ENCODE measurements at places on chromosomes 12 and 14.

DNA sequence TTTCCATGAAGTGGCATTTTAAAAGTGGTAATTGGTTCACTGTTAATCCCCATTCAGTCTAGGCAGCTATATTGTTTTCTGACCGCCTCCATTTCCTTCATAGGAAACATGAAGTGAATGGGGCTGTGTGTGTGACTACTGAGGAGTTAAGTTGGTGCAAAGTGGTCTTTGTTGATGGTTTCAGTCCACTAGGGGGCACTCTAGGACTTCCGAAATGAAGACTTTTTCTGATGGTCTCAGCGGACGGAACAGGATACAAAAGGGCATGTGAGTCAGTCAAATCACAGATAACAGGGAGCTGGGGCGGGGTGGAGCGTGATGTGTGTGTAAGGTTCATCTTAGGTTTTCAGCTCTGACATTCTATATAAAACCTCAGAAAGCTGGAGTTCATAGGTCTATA, 240.1 kb upstream of the OR4E1 start:
- DNase-seq: peak; percentile 75

DNA sequence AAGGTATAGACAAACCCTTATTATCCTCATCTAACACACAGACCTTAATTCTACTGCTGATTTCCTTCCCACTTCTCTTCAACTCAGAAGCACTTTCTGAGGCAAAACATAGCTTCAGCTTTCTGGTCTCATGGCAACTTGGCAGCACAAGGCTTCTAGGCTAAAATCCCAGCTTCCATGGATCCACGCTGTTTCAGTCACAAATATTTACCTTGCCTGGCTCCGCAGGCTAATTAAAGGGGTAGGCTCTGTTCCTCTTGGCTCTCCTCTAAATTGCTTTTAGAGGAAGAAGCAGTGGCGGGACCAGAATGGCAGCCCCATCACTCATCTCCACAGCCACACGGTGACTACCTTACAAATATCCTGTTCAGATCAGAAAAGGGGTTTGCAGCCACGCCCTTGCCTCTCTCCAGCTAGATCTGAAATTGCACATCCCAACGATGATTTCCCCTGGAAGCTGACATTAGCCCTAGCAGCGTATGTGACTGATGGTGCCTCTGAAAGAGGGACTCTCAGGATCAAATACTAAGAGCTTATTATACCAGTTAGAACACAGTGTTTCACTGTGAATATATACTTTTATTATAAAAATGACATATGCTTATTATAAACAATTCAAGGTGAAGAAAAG, 221.5 kb upstream of the NUDT4 start:
- no peak for DNase-seq

DNA sequence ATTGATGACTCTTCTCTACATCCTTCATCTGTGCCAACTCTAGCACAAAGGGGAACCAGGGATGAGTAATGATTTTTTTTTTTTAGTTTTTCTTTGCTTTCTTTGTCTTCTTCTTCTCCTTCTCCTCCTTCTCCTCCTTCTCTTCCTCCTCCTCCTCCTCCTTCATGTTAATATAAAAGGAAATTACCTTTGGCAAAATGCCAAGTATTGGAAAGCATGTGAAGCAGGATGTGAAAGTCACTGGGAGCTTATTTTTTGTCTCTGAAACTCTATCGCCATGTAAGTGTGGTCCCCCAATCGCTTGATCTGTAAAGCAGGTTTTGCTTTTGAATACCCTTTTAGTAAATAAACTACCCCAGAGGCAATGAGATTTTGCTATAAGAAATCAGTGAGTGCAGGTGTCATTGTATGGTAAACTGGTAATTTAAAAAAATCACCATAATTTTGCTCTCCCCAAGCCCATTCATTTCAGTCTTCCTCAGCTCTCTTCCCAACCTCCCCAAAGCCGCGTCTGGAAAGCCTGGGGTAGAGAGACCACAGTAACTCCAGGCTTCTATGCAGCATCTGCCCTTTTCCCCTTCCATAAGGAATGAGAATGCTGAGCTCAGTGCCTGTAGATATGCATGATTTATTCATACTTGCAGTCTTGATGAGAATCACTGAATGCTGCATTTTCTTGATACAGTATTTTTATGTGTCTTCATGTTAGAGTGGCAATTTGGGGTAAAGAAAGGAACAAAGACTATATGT, 388.7 kb downstream of the TMEM117 start:
- no peak for DNase-seq

DNA sequence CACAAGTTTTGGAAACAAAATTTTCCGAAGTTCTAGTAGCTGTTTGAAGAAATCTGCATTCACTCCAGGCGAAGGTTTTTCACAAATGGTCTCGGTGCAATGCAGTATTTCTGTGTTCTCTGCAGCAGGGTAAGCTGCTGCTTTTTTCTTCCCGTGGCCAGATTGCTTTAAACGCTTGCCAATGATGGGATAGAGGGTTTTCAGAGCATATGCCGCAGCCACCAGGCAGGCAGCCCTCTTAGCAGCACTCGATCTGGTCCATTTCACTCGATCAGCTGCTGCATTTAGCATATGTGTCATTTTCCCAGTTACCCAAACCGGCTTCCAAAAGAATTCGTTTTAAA, 315 bp downstream of the ABCD2 start:
- no peak for DNase-seq

DNA sequence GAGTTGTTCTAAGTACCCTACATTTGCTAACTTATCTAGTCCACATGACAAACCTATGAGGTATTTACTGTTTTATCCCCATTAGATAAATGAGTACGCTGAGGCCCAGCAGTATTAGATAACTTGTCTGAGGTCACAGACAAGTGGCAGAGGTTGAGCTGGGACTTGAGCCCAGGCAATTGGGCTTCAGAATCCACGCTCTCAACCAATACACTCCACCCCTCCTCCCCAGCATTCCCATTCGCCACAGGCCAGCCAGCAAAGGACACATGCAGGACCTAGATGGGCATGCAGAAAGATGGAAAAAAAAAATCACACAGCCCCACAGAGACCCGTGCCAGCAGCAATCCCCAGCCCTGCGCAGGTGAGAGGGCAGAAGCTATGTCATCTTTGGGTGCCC, 12.4 kb downstream of the HDAC7 start:
- no peak for DNase-seq

DNA sequence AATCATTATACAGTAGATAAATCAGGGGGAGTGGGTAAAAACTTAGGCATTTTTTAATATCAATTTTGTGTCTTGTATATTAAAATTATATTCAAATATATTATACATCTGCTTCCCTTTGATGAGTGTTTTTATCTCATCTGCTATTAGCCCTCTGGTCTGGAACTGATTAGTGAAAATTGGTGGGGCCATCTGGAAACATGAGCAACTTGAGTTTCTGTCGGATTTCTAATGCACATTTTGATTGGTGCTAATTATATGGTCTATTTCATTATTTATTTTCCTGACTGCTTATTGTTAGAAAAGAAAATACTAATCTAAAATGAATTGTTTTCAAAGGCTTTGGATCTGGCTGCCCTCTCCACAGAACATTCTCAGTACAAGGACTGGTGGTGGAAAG, 28.2 kb downstream of the TTC8 start:
- no peak for DNase-seq

GRCh38 chr12:94116191-94116590, 32.2 kb upstream of the PLXNC1 start:
- DNase-seq: no peak

GRCh38 chr12:24770334-24770733, 178.6 kb downstream of the BCAT1 start:
- no peak for DNase-seq

DNA sequence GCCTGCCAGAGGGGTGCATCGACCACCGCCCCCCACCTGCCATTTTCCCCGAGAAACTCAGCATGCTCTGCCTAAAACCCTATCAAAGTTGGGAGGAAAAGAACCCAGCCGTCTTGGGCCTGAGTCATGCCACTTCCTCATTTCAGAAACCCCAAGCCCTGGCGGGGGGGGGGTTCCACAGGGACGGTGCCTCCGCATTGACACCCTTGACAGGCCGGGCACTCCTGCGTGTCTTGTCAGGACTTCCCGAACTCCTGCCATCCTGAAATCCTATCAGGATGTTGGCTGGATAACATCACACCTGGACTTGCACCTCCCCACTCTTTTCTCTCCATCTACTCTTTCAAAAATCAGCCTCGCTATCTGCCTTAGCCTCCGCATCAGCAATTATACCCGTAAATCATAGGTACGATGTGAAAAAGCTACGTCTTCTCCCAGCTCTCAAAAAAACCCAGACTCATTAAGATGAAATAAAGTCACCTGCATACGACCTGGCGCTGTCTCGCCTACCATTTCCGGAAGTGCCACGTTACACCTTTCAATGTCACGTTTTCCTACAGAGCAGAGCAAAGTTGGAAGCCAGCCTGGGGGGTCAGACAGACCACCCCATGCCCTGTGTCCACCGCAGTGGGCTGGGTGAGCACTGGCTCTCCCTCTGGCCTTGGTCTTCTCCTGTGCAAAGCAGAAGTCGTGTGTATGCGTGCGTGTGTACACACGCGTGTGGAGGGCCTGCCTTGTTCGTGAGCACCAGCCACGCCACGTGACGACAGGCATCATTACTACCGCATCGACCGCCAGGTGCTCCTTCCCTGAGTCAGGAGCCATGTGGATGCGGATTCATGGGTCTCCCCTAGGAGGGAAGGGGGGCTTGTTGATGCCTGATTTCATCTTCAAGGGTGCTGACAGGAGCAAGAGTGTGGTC, 96.7 kb downstream of the RFLNA start:
- DNase-seq: peak; percentile 24

DNA sequence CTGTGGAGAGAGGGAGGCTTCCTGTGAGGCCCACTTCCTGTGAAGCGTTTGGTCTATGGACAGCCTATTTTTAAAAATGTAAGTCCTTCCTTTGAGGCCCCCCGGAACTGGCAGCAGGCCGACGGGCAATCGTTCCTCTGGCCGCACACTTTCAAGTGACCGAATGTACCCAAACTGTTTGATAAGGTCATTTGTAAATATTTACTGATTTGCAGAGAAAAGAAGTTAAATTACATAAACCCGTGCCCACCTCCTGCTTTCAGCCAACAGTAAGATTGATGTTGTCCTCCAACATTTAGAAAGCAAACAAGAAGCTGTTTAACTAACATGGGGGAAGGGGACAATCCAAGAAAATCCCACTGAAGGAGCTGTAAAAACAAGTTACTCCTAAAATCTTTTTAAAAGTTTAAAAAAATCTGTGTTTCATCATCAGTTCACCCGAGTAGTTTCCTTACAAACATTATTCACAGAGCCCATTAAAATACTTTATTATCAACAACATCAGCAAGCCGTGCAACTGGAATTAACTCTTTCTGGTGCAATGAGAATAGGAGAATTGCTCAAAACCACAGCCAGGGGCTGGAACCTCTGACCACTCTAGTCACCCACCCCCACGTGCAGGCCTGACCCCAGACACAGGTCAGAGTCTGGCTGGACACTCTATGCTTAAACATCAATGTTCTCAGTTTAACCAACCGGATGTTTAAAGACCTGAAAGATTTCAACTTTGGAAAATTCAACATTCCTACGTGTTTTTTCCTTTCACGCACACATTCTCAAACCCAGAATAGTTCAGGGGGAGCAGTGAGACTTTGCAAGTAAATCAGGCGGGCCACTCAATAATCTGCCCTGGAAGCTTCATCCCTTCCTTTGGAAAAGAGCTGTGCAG, 65.3 kb downstream of the FOXN3 start:
- no peak for DNase-seq

DNA sequence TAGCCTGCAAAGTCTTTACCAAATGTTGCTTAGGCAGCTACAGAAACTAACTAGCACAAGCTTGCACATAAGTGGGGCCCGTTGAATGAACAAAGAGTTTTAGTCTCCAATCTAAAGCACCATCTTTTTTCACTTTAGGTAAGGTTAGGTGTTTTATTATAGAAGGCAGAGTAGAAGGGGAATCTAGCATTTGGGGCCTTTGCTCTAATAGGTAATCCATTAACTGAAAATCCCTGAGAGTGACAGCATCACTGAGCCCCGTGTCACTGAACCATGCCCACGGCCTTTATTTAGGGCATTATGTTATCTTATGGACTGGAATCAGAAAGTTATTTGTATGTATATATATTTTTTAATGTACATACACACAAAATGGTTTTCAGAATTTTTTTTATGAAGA, 25.1 kb downstream of the CPNE8 start:
- DNase-seq: no peak

DNA sequence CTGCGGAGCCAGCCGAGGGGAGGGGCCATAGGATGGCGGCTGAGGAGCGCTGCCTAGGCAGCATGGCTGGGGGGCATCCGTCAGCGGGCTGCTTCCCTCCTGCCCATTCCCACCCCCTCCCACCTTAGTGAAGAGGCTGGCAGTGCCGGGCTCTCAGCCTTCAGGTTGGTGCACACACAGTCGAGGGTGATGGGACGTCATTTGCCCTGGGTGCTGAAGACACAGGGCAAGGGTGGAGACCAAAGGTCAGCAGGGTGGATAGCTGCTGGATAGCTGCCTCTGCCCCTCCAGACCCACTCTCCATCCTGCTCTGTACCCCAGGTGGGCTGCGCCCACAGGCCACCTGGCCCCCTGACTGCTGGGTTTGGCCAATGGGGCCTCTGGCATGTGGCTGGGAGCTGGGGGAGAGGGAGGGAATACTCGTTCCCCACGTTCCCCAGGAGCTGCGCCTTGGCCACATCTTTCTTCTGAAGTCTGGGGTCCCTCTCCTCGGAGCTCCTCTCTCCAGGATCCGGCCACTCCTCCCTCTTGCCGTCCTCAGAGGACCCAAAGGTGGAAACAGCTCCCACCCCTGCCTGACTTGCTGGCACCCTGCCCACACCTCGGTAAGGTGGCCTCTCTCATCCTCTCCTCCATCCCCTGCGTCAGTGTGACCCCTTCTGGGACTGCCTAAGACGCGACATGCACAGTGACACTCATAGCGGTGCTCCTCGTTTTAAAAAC, 11.2 kb upstream of the CDC42BPB start:
- no peak for DNase-seq

- no peak for DNase-seq
Observed at GRCh38 chr12:66191547-66192126, 2.6 kb downstream of the IRAK3 start.

GRCh38 chr12:109998241-109998903, 858 bp upstream of the ANKRD13A start:
- DNase-seq: no peak

GRCh38 chr12:30814295-30814655, 59.5 kb upstream of the CAPRIN2 start:
- no peak for DNase-seq

DNA sequence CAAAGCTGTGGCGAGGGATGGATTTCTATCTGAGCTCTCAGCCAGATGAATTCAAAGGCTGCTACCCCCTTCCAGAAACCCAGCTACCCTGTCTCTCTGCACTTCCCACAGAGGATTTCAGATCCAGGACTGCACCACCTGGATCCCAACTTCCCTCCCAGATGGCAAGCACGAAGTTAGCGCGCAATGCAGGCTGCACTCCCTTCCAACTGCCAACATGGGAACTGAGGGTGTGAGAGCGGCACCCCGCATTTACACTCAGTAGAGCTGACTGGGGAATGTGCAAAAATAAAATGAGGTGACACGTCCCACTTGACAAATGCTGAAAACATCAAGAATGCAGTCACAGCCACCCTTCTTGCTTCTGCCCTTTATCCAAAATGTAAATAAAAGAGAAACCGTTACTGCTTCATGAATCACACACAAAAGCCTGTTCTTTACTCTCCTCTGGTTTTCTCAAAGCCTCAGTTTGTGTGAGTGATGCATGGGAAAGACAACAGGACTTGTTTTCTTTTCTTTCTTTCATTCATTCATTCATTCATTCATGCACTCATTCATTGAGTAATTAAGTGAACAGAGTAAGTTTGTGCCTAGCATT, 85.7 kb downstream of the ITPK1 start:
- DNase-seq: no peak

All from central memory CD4-positive, alpha-beta T cell (primary cell).